ENCODE measurements at places on chromosomes 13 and 19. TPM values are rescaled to one million over a fixed set of nuclear protein-coding genes. Genes with fewer than 3 reads are reported as not detected.
A peak's percentile ranks its signal among the peaks of the same experiment; 100 is the strongest.

TEX29 gene
- total RNA-seq: not detected

KCNN4 gene
- 136 TPM for total RNA-seq

GRCh38 chr13:99078017-99078771 is 100.3 kb upstream of the DOCK9 start:
- DNase-seq: no peak

DNA sequence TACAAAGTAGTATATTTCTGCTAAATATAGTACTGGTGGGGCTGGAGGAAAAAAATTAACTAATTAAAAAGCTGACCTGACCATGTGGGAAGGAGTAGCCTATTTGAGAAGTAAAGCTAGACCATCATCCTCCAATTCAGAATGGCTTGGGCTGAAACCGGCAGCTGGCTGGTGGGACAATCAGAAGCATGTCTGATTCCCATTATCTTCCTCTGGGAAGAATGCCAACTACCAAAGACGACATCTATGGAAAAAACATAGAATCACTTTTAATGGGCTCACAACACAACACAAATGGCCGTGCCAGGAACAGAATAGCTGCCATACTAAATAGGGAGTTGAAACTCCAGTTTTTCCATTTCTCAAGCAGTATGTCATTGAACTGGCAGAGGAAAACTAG is 120.4 kb upstream of the FREM2 start:
- DNase-seq: no peak

HIPK4 gene
- 0.27 TPM for total RNA-seq

DNA sequence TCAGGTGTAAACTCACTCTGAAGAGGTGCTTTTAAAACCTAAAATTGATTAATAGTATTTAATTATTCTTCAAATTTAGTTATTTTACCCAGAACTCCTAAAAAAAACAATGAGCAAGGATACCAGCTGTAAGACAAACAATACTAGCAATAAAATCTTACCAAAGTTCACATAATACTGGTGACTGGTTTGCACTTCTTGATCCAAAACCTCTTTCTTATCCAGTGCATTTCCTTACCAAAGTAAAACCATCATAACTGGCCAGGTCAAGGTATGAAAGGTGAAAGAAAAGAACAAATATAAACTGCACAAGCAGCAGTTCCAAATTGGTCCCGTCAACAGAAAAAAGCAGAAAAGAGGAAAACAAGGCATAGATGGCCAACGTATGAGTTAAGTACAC is 62.7 kb downstream of the PSPC1 start:
- no peak for DNase-seq

GRCh38 chr13:71939186-71939585 is 72.2 kb upstream of the DACH1 start:
- no peak for DNase-seq

DNA sequence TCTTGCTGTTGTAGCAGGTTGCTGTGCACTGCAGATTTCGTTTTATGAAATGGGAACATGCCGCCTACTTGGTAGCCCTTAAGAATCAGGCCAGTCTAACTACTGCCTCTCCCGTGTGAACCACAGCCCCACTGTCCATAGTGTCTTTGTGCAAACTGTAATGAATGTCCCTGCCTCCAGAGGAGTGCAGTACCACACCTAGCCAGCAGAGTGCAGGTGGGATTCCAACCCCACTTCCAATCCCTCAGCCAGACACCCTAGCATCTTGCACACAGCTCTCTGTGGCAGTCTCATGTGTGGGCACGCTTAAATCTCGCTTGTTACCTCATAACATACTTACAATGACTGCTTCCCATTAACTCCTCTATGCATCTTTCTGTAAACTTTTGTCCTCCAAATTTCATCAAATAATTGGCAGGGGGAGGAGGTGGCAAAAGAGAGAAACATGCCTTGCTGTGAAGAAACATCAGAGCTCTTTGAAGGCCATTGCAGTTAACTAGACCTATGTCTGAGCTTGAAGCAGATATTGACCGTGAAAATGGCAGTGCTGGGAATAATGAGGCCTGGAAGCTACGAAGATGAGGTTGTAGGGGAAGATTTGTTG is 47.2 kb downstream of the ZAR1L start:
- DNase-seq: peak; percentile 20

GRCh38 chr13:36750946-36751345 is 68.1 kb upstream of the RFXAP start:
- no peak for DNase-seq

DNA sequence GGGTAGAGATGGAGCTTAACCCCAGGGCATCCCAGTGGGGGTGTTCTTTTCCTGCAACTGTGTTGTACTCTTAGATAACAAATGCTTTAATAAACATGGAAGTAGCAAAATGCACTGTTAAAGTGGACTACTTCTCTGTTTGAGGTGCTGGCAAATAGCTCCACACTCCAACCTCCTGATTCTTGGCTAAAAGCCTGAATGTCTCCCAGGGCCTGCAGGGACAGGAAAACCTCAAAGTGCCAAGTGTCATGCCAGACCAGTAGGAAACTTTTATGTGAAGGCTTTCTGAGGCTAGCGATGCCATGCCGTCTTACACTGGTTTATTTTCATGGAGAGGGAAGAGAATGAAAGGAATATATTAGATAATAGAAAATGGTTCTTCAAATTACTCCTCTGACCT is 6.8 kb downstream of the FREM2 start:
- DNase-seq: no peak

GJA3 gene
- total RNA-seq: not detected

MCF2L gene
- total RNA-seq: 3.2 TPM

ZNF726 gene
- total RNA-seq: 9.7 TPM

CALR3 gene
- total RNA-seq: not detected

PSG2 gene
- total RNA-seq: not detected

- no peak for DNase-seq
Measured at GRCh38 chr13:111123649-111124048, 8.5 kb downstream of the ARHGEF7 start.

OLFM4 gene
- 0.27 TPM for total RNA-seq

- no peak for DNase-seq
Measured at GRCh38 chr19:1819341-1820255, 7.5 kb upstream of the ATP8B3 start.

- DNase-seq: no peak
Measured at GRCh38 chr13:111295886-111296285, 24.6 kb upstream of the TEX29 start.

GRCh38 chr19:9881720-9882119 is 46.6 kb downstream of the PIN1 start:
- DNase-seq: no peak

DNA sequence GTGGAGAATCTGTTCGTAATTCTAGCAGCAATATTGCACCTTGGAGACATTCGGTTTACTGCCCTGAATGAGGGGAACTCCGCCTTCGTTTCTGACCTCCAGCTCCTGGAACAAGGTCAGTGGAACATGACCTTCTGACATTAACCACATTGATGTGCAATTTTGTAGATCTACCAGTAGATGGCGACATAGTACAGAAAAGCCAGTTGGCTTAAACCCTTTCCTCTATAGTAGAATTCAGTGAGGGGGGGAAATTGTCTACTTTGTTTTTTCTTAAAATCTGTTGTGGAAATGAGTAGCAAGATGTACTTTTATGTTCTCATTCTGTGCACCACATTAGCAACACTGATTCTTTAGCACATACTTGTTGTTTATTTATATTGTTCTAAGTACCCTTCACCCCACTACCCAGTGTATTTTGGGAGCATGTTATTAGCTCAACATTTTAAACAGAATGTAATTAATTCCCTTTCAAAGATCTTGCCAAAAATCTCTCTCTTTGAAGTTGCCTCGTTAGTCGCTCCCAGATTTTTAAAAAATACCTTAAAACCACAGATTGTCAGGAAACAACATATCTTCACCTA is 332.2 kb downstream of the MYO16 start:
- DNase-seq: peak; percentile 14

DNA sequence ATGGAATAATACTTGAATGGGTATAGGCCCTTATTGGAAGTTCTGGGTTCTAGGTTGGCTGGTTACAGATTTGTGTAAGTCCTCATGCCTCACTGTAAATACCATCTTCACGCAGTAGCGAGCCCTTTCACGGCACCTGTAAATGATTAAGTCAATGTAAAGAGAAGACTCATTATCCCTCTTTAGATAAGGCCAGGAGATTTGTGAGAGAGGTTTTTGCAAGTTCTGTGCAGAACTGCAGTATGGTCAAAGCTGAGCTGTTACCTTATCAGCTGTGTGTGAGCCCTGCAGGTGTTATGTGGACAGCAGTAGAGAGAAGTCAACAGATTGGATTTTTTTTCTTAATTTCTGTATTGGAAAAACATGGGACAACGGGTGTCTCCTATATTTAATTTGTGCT is 141.6 kb downstream of the SHISA2 start:
- no peak for DNase-seq

Measured in hematopoietic multipotent progenitor cell (in vitro differentiated cells).